ENCODE measurements at places on chromosomes 13 and 19.

DNA sequence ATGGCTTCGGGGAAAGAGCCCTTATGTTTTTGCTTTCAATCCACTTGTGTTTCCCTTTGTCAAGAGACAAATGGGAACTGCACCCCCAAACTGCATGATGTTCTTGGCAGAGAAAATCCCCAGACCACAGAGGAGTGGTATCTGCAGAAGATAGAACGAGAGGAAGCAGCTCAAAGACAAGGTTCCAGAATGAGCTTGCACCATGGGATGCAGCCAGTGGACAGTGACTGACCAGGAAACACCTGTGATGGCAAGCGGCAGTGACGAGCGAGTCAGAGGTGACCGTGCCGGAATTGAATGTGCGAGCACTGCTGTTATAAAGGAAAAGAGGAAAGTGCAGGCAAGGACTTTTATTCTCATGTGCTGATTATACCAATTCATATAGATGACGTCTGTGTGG, 46.3 kb downstream of the IRS2 start:
- no peak overlapping the region for H3K4me3 ChIP-seq
- peak; percentile 84 for DNase-seq
- no peaks in the 10 kb centered on the region for H3K27me3 ChIP-seq

DNA sequence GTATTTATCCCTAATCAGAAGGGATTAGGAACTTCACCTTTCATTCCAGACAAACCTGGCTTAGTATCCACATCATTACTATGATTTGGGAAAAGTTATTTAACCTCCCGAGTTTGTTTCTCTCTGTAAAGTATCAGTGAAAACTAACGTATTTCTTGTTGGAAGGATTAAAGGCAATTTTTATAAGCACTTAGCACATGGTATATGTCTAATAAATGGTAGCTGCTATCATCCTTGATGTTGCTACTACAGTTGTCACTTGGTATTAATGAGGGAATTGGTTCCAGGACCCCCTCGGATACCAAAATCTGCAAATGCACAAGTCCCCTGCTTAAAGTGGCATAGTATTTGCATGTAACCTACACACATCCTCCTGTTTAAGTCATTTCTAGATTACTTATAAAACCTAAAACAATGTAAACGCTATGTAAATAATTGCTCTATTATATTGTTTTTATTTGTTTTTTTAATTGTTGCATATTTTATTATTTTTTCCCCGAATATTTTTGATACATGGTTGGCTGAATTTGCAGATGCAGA, 42.7 kb upstream of the FAM124A start:
- no peak overlapping the region for H3K27ac ChIP-seq
- H3K4me1 ChIP-seq = no peaks in the 10 kb centered on the region

- H3K4me3 ChIP-seq = no peak overlapping the region
- H3K4me1 ChIP-seq = no peaks in the 10 kb centered on the region
- H3K27me3 ChIP-seq = no peaks in the 10 kb centered on the region
- H3K27ac ChIP-seq = no peak overlapping the region
- no peaks in the 10 kb centered on the region for H3K36me3 ChIP-seq
Observed at GRCh38 chr13:18959996-18960395, 221.6 kb downstream of the TUBA3C start.

- H3K36me3 ChIP-seq = no peaks in the 10 kb centered on the region
- H3K27me3 ChIP-seq = no peaks in the 10 kb centered on the region
- no peak overlapping the region for H3K27ac ChIP-seq
- no peak overlapping the region for H3K4me3 ChIP-seq
- no peaks in the 10 kb centered on the region for H3K4me1 ChIP-seq
Observed at GRCh38 chr13:29969286-29969685, 118.9 kb upstream of the UBL3 start.

DNA sequence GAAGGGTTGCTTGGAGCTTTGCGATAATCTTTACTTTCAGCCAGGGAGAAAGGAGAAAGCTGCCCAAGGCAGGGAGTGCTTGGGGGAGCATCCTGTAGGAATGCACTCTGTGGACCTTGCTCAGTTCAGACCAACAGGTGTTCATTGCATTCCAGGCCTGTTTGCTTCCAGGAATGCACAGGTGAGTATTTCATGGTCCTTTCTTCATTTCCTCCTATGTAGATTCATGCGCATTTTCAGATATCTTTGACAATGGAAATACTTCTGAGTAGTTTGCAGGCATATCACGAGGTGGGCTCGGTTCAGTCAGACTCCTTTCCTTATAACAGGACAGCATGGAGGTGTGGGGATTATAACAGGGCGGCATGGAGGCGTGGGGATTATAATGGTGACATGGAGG, 254.8 kb downstream of the FGF9 start:
- H3K27ac ChIP-seq = no peak overlapping the region
- DNase-seq = no peak
- no peaks in the 10 kb centered on the region for H3K4me1 ChIP-seq
- no peaks in the 10 kb centered on the region for H3K36me3 ChIP-seq
- H3K4me3 ChIP-seq = no peak overlapping the region
